ENCODE measurements at places on chromosomes 6 and 20.

- DNase-seq = no peak
Measured at GRCh38 chr6:144179828-144180227, 29.5 kb downstream of the STX11 start.

GRCh38 chr20:19920381-19921138, 96.6 kb upstream of the NAA20 start:
- no peak for DNase-seq

- no peak for DNase-seq
Measured at GRCh38 chr6:73079978-73080377, 145.3 kb downstream of the KHDC1L start.

DNA sequence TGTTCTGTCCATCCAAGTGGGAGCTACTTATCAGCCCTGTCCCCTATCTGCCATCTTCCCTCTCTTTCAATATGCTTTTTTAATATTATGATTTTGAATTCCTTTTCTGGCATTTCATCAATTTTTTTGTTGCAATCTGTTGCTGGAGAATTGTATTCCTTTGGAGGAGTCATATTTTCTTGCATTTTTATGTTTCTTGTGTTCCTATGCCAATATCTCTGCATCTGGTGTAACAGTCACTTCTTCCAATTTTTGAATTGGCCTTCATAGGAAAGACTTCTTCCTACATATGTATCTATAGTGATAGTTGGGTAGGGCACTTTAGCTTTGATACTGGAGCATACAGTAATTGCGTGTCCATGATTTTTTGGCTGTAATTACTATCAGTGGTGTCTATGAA, 70.1 kb downstream of the ZC2HC1B start:
- no peak for DNase-seq

Measured in AG04449 (cell line).